ENCODE measurements at places on chromosomes 5 and 9.
A peak's percentile ranks its signal among the peaks of the same experiment; 100 is the strongest.

- DNase-seq = no peak
Measured at GRCh38 chr5:132877938-132878337, 4.5 kb downstream of the LEAP2 start.

- no peak for DNase-seq
Measured at GRCh38 chr5:181200816-181201215, 4.2 kb downstream of the TRIM7 start.

GRCh38 chr9:101375546-101375945 is 9.3 kb downstream of the BAAT start:
- no peak for DNase-seq

DNA sequence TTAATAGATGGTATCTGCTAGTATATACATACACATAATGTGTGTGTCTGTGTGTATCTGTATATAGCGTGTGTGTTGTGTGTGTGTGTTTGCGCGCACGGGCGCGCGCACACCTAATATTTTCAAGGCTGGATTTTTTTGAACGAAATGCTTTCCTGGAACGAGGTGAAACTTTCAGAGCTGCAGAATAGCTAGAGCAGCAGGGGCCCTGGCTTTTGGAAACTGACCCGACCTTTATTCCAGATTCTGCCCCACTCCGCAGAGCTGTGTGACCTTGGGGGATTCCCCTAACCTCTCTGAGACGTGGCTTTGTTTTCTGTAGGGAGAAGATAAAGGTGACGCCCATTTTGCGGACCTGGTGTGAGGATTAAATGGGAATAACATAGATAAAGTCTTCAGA is 757 bp downstream of the FXN start:
- no peak for DNase-seq

DNA sequence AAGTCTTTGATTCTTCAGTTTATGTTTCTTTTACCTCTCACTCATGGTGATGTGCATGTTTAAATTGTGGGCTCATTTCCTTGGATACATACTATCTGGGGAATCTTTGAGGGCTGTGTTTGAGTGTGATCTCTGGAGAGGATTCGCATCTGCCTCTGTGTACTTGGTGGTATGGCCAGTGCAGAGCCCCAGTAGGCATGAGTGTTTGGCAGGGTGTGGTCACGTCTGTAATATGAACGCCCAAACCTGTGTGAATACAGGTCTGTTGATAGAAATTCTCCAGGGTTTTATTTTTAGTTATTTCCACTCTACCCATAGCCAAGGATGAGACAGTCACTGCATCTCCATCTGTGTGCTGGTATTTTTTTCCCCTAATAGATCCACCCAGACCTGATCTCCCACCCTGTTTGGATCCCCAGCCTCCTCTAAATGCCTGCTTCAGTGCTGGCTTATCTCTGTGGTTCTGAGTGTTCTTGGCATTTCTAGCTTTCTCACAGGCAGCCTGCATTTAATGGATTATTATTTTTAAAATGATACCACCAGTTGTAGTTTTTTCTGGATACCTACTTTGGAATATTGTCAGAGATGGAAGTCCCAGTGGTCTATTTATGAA is 37.5 kb downstream of the TJP2 start:
- no peak for DNase-seq

- DNase-seq = no peak
Measured at GRCh38 chr9:125146247-125146646, 2.9 kb upstream of the SCAI start.

DNA sequence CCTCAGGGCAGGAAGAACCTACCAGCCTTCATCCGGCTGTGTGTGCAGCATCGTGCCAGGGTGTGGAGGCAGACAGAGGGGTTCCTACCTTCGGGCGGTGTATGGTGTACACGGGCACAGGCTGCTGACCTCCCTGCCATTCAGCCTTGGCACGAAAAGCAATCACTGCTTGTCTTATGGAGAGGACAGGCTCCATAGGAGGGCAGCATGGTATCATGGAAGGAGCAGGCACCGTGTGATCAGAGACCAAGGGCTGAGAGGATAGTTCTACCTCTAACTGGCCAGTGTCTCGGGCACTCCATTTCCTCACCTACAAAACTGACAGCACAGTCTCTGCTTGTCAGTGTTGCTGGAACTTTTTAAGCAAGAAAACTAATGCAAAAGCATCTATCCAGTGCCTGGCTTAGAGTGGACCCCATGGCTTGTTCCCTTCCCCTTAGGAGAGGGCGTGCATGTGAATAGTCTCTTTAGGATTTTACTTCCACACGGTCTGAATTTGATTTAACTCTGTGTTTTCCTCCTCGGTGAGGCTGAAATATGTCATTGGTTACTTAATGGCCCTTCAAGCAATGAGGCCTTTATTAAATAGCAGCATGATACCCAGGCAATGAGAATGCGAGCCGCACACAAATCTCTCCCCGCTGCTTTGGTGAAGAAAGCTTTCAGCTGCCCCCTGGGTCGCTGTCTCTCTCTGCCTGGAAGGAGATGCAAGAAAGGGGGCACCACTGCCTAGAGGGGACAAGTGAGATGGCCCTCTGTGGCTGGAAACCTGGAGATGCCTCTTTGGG is 22.2 kb downstream of the TTLL11 start:
- DNase-seq = no peak

- DNase-seq = no peak
Measured at GRCh38 chr5:16477541-16477940, 11.9 kb upstream of the ZNF622 start.

- DNase-seq = peak; percentile 52
Measured at GRCh38 chr5:73327908-73328455, 120.6 kb downstream of the FOXD1 start.

GRCh38 chr9:110255463-110256379 is 586 bp downstream of the TXN start:
- no peak for DNase-seq

- no peak for DNase-seq
Measured at GRCh38 chr9:99023831-99024230, 80.1 kb downstream of the COL15A1 start.

- no peak for DNase-seq
Measured at GRCh38 chr9:35385042-35385441, 104.9 kb upstream of the RUSC2 start.

- DNase-seq = no peak
Measured at GRCh38 chr5:6395102-6395445, 16.7 kb upstream of the MED10 start.

DNA sequence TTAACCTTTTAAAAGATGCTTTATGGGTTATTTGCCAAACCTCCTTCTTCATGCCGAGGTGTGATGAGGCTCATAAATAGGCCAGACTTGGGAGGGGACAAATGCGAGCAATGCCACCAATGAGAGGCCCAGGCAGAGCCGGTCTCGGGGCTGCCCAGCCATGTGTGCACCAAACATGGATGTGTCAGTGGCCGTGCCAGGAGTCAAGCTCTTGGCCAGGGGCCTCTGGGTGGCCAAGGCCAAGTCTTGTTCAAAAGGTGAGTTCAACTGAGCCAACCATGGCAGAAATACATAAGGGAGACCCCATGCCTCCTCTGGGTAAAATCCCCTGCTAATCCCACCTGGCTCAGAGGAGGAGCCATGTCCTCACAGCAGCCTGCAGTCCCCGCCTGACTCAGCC is 10.9 kb upstream of the LCN15 start:
- no peak for DNase-seq

DNA sequence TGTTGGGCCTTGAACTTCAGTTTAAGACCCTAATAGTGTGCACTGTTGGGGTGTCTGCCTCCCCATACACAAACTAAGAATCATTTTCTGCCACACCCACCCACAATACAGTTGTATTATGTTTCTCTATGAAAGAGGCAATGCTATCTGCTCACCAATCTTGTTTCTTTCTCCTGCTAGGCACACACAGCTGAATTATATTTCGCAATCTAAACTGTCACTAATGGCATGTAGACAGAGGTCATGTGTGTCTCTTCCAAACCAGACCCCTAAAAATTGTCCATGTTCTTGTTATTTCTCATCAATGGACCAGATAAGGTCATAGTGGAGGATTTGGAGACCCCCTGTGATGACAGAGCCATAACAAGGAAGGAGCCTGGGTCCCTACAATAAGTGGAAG is 57.3 kb downstream of the RIGI start:
- DNase-seq = no peak

DNA sequence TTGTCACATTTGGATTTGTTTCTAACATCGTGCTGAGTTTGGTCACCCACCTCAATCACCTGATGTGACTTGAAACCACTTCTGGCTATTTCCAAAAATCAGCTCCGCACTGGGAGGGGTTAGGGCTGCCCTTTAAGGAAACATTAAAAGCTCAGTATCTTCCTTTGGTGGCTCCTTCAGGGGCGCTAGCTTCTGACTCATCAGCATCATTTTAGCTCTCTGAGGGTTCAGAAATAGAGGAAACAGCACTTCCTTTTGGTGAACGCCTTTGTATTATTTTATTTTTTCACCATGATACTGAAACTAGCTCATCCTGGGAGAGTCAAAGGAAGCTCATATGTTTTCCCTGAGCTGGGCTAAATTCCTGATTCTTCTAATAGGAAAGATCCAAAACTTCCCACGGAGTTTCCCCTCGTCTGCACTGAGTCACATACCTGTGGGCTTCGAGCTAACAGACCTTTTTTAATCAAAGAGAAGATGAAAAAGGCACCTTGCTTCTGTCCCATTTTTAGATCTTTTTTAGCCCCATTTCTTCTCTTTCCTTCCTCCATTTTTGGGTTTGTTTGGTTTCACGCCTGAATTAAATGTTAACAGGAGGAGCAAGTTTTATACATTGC is 48.2 kb downstream of the ROPN1L start:
- no peak for DNase-seq

GRCh38 chr5:39850291-39850690 is 425.5 kb upstream of the DAB2 start:
- DNase-seq = no peak

DNA sequence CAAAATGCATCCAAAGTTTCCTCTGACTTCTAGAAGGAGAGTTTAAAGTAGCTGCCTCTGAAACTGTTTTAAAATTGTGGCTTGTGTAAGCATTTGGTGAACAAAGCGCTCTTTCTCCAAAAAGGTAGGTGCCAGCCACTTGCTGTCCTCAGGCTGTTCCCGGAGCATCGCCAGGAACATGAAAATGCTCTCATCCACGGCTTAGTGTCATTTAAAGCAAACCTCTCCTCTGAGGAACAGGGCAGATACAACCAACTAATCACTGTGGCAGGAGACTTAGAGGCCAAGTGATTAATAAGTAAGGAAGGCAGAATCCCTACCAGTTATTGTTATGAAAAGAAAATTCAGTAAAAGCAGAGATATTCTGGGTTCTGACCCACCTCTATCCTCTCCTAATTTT is 165.6 kb downstream of the DCP2 start:
- no peak for DNase-seq

DNA sequence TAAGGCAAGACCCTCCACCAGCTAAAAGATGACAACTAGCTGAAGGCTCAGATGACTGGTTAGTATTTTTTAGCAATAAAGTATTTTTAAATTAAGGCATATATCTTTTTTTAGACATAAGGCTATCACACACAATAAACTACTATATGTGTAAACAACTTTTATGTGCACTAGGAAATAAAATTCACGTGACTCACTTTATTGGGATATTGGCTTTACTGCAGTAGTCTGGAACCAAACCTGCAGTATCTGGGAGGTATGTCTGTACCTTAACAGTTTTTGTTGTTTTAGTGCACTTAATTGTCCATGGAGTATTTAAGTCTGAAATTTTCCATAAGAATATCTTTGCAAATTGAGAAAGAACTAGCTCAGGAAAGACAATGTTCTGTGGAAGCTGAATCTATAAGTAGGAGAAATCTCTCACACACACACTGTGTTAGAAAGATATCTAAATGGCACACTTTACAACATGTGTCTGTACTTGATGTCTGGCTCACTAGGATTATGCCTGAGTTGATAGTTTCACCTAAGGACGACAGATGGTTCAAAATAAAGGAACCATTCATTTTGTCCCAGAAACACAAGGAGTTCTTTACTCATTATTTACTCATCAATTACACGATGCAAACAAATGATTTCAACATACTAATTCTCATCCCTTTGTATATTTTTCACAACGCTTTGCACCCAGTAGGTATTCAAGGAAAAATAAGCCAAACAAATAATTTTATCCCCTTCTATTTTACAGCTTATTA is 4.6 kb downstream of the RAPGEF6 start:
- no peak for DNase-seq

- DNase-seq = no peak
Measured at GRCh38 chr5:72936893-72937292, 18.9 kb upstream of the FCHO2 start.

GRCh38 chr9:127390248-127390545 is 6.8 kb upstream of the SLC2A8 start:
- no peak for DNase-seq

DNA sequence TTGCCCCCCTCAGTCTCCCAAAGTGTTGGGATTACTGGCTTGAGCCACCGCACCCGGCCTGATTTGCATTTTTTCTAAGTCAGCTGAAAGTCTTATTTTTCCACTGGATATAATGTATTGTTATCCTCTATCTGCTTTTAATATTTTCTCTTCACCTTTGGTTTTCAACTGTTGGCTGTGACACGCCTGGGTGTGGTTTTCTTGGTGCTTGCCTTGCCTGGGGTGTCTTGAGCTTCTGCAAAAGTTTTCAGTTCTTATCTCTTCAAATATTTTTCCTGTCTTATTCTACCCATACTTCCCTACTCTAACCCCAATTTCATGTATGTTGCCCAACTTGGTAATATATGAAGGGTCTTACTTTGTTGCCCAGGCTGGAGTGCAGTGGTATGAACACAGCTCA is 4.3 kb upstream of the MXD3 start:
- no peak for DNase-seq

GRCh38 chr5:34483442-34484033 is 172.6 kb upstream of the RAI14 start:
- no peak for DNase-seq

DNA sequence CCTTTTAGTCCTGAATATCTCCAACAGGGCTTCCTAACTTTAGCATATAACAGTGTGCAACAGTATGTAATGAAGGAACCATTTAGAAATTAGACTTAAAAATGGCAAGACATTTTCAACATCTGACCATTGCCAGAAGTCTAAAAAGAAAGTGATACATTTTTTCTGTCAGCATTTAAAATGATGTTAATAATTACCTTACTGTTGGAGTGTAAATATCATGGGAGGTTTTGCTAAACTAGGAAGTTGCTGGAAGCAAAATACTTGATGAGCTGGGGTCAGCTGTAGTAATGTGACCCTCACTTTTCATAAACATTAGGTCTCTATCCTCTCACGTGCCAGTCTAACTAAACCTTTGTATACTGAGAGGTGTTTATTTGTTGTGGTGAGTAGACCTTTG is 68.8 kb downstream of the NTRK2 start:
- no peak for DNase-seq

DNA sequence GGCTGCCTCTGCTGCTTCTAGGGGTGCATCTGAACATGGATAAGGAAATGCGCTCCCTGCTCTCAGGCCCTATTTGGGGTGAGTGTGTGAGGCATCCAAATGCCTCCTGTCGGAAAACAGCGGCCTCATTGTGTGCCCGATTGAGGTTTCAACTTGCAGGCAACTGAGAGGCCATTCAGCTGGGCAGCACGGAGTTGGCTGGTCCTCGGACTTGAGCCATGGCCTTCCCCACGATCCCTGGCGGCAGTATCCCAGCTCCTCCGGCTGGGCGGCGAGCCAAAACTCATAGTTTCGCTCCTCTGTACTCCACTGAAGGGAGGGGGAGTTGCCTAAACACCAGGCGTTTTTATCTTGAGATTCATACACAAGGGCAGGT is 597.3 kb upstream of the SGCD start:
- no peak for DNase-seq

- no peak for DNase-seq
Measured at GRCh38 chr5:110476164-110476563, 250.3 kb downstream of the TMEM232 start.

All from Panc1 (cell line).